Stimulated activated CD8-positive, alpha-beta memory T cell treated with anti-CD3 and anti-CD28 coated beads, Interleukin-15, amount 100 ng/mL, for 4 hours (primary cell): ENCODE measurements at places on chromosomes 2 and 18.

DNA sequence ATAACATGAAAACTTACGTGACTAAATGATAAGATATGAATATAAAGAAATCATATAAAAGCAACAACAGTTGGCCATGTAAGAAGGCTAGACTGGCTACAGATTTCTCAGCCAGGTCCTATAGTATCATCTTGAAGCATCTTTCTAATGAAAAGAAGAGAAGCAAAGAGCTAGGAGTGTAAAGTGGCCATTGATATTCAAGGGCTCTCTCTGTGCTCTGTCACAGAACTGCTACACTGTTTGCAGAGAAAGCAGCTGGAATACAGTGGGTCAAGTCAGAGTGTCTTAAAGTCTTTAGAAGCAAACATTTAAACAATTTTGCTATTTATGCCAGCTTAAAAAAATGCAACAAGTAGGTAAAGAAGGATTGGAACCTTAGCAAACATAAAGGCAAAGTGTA lies 118.8 kb downstream of the SCN9A start:
- no peak for DNase-seq

- DNase-seq, result no peak
These were observed 58.1 kb downstream of the MYO3B start for GRCh38 chr2:170235860-170236679.

- DNase-seq, result no peak
These were observed 743.6 kb downstream of the KCNJ3 start for GRCh38 chr2:155442088-155442487.

DNA sequence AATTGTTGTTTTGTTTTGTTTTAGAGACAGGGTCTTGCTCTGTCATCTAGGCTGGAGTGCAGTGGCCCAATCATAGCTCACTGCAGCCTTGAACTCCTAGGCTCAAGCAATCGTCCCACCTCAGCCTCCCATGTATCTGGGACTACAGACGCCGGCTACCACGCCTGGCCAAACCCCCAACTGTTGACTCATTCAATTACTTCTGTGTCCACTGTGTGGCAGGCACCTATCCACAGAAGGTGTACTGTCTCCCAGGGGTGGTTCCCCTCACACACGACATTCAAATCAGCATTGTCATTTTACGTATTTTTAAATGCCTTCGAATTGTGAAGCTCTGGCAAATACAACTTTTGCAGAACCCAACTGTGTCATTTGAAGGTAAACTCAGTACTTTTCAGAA lies 188.0 kb upstream of the REV1 start:
- no peak for DNase-seq

- DNase-seq, result no peak
These were observed 99.4 kb downstream of the CDH20 start for GRCh38 chr18:61432590-61432989.

DNA sequence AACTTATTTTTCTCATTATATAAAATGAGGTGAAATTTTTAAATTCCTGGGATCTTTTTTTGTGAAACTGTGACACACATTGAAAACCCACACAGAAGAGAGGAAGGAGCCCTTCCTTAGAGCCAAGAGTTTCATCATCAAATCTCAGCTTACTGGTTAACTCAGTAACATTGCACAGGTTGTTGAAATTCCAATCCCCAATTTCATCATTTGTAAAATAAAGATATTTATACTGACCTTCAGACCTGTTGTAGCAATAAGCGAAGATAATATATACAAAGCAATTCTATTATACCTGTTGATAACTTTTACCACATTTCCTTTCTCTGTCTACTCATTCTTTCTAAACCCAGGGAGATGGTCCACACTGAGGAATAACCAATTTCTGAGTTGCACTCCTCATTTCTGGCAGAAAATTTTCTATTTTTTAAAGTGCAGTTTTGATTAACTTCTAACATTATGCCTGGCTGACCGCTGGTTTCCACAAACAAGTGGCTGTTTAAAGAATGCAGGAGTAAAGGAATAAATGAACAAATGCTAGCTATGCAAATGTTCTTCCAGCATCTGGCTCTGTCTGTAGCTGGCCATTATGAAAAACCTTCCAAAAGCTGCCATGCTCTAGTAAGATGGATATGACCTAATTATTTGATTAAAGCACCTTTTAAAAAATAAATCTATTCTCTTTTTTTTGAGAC lies 105.7 kb upstream of the LINC00305 start:
- DNase-seq, result no peak

- DNase-seq, result no peak
These were observed 246.1 kb downstream of the EXOC6B start for GRCh38 chr2:72579591-72580180.

GRCh38 chr18:51260118-51260517 lies 62.6 kb upstream of the MEX3C start:
- no peak for DNase-seq

DNA sequence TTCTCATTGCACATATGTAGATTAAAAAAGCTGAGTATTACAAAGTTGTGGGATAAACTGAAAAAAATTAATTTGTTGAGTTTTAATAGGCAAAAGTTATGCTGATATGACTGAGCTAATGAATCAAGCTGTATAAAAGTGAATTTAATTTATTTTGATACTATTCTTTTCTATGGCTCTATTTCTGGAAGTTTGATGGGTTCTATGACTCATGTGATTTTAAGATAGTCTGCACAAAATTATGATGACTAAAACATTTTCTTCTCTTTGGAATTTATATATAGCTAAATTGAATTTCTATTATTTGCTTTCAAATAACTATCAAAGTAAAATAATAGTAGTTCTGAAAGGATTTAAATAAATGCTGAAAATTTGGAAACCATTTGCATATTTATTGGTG lies 71.0 kb upstream of the MMADHC start:
- DNase-seq, result no peak

GRCh38 chr2:132009874-132010521 lies 151.8 kb downstream of the ANKRD30BL start:
- no peak for DNase-seq

GRCh38 chr18:46764586-46764985 lies 7.7 kb upstream of the ST8SIA5 start:
- no peak for DNase-seq
